Suppressor macrophage (primary cell): ENCODE measurements at places on chromosomes 6 and 20.

DNA sequence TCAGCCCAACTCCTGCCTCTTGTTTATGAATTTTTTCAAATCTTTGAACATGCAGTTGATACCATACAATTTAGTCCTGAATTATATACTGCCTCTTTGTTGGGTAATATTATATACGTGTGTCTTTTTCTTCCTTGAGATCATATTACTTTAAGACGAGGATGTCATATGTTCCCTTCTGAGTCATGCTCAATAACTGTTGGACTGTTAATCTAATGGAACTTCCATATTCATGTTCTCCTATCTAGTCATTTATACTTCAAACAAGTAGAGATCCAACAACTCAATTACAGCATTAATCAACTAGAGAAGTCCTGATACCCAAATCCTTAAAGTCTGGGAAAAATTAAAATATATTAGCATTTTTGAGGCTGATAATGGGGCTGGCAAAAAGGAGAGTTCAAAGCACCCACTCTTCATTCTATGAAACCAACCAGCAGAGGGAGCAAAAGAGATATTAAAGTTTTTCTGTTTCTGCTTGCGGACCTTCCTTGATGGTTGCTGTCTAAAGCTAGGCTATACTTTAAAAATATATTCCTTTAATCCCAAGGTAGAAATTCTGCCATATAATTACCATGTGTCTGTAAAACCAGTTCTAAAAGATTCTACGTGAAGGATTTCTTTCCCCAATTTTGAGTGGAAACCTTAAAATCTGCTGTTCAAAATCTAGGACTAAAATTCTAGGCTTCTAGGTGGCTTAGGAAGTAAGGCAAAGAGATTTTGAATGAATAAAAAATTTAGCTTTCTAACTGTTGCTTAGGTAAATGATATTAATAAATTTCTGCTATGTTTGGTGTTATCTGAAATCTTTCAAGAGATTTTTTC lies 498.9 kb downstream of the BCKDHB start:
- DNase-seq, result peak; percentile 59

DNA sequence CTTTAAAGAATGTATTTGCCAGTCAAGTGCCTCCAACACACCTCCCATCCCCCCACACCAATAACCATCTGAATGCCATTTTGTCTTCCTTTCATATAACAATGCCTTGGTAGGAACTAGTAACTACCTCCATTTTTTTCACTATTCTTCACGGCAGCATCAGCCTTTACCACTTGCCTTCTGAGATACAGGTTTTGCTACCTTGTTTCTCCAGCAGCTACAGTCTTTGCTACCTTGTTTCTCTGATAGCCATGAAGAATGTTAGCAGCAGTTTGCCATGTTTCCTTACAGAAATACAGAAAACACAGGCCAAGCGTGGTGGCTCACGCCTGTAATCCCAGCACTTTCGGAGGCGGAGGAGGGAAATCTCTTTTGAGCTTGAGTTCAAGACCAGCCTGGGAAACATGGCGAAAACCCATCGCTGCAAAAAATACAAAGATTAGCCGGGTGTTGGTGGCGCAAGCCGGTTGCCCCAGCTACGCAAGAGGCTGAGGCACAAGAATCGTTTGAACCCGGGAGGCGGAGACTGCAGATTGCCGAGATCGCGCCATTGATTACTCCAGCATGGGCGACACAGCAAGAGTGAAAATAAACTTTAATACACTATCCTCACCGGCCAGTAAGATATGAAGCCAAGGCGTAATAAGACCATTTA lies 100.9 kb downstream of the HFE start:
- DNase-seq, result peak; percentile 29

DNA sequence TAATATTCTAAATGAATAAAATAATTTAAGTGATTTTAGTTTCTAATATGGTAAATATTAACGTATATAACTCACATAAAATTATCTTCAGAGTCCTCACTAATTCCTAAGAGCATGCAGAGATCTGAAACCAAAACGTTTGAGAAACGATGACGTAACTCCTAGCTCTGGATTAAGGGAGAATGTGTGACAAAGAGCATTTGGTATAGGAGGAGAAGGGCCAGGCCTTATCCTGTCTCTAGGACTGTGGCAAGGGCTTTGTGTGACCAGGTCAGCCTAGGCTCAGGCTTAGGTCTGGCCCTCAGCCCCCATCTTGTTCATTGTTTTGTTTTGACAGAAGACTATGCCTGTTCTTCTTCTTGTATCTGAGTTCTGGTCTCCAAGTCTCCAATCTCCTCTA lies 19.2 kb upstream of the POLR1H start:
- no peak for DNase-seq

- DNase-seq, result no peak
These were observed 75.6 kb downstream of the PRND start for GRCh38 chr20:4797275-4797674.

DNA sequence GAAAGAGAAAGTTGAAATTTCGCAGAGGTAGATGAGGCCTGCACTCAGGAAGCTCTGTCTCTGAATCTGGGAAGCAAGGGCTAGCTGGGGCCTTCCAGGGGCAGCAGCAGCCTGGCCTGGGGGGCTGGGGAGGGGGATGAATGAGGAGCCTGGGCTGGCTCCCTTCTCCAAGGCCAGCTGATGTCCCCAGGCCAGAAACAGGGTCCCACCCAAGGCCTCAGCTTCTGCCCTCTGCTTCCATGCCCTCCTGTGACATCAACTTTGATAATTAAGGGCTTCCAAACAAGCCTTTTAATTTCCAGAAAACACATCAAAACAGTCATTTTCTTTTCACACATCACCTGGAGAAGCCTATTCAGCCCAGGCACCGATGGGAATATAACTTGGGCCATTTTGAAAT lies 15.4 kb downstream of the TFAP2A start:
- DNase-seq, result no peak

DNA sequence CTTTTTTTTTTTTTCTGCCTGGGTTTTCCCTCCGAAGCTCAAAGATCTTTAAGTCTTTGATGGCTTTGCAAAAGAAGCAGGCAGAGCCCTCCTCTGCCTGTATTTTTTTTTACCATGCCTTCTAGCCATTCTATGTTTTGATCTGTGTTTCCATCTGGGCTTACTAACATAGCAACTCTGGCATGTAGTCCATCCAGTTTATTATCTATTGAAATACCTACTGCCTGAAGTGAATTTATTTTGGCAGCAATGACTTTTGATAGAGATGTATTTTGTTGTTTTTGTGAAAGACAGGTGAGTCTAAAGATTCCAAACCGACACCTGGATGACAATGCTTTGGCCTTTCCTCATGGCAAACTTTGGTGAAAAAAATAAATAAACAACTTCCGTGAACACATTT lies 1157.7 kb upstream of the MAP3K7 start:
- no peak for DNase-seq
